ENCODE measurements at places on chromosomes 12 and 14.

GRCh38 chr14:33454707-33455106 is 496.2 kb downstream of the EGLN3 start:
- no peak for DNase-seq

- DNase-seq: no peak
Measured at GRCh38 chr12:32493282-32493681, 93.9 kb downstream of the FGD4 start.

DNA sequence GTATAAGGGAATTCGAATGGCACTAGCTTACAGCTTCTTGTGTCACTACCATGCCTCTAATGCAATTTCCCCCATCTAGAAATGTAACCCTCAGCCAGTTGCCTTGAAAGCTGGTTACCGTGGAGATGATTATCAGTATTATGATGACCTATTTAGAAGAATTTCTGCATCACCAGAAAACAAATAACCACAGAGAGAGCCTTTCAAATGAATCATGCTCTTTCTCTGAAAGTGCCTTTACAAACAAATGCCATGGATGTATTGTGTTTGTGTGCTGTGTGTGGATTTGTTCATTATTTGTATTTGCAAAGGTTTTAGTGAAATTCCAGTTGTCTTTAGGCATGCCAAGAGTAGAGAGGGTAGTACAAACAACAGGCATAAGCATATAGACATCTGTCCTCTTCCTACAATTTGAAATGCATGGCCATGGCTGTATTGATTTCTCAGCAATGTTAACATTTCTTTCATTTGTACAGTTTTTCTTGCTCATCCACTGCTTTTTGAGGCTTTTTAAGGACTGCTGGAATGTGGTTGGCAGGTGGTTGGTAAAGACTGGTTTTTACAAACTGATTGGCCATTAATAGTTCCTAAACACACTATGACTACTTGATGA is 266.5 kb downstream of the PAWR start:
- no peak for DNase-seq

DNA sequence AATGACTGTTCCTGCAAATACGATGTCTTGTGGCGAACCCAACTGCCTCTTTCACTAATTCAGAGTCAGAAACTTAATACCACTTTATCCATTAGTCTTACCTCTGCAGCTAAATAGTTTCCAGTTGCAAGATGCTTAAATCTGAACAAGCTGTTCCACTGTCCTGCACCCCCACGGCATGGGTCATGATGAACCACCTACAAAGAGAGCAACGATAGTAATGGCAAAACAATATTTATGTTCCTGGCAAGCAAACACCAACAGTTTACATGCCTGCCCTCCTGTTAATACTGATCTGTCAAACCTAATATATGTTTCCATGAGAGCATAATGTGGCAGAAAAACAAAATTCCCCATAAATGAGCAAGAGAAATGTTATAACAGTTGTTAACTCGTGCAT is 121.9 kb downstream of the ITPR2 start:
- no peak for DNase-seq

- no peak for DNase-seq
Measured at GRCh38 chr14:27890259-27890658, 876.3 kb upstream of the FOXG1 start.

GRCh38 chr12:98420461-98420860 is 94.9 kb upstream of the TMPO start:
- no peak for DNase-seq

Measured in C1 segment of cervical spinal cord (tissue), 14 donors.